B cell (primary cell): ENCODE measurements at places on chromosomes 16 and 17.
A peak's percentile ranks its signal among the peaks of the same experiment; 100 is the strongest.

DNA sequence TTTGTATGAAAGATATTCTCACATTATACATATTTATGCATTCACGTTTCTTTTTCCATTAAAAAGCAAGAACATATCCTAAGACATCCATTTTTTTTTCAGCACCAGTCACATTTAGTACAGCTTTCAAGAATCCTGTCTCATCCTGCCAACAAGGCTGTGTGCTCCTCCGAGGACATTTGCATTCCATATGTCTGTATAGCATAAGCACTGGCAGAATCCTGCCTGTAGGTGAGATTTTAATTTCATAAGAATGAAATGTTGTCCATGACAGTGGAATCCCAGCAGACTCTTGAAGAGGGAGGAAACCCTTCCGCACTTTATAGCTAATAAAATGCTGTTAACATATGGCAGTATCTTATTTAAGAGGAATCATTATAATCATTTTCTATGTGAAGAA is 2.9 kb upstream of the PMP22 start:
- no peak for DNase-seq

DNA sequence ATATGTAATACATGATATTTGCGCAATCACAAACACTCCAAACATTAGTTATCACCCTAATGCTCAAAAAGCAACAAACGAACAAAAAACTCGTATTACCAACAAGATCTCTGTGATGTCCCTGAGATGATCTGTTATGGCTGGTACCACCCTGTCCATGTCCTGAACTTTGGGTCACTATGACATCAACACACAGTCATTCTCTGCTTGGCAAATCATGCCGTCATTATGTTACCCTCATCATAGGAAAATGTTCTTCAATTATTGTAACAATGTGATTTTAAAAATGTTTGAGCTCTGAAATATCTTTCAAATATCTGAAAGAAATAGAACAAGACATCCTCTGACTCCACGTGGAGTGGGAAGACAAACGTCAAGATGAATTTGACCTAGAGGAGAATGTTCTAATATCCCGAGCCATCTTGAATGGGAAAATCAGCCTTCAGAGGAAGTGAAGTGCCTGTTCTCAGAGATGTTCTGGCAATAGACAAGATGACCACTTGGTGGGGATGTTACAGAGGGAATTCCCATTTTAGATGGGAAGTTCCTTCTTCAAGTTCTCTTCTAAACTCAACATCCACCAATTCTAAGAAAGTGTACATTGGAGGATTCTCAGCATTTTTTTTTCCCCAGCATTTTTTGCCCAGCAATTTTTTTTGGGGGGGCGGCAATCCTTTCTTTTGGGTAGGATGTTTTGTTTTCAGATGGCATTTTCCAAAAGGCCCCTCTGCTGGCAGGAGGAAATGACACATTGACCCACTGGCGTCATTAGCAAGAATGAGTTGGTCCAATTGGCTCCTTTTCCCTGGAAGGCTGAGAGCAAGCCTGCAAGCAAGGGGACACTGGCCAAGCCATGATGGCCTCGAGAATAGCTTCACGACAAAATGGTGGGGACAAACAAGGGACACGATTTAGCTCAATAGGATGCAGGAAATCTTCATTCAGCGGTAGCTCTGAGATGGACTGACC is 3.7 kb upstream of the HSD17B2 start:
- DNase-seq, result no peak

- DNase-seq, result no peak
Observed at GRCh38 chr17:13510062-13510461, 91.7 kb downstream of the HS3ST3A1 start.

DNA sequence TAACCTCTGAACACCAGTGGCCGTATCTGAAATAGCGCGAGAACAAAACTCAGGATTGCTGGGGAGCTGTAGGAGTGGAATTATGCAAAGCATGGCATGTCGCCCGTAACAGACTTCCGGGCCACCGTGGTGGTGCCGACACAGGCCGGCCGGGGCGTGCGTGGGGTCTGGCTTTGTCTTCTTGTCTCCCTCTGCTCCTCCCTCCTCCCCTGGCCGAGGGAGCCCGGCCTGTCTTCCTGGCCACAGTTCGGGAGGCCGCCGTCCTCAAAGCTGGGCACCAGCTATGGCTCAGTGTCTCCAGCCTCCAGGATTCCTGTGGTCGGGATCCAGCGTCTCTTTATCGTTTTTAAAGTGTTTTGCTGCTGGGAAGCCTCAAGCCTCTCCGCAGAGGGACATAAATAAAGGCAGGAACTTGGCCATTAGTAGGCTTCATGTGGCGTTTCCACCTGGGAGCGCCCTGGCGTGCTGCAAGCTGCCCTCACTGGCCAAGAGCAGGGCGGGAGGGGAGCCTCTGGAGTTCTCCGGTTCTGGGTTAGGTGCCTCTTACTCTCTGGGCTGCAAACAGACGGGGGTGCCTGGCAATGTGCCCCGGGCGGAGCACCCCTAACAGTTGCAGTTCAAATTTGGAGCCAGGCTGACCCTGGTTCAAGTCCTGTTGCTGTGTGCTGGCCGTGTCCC is 22.0 kb upstream of the NPTX1 start:
- no peak for DNase-seq

DNA sequence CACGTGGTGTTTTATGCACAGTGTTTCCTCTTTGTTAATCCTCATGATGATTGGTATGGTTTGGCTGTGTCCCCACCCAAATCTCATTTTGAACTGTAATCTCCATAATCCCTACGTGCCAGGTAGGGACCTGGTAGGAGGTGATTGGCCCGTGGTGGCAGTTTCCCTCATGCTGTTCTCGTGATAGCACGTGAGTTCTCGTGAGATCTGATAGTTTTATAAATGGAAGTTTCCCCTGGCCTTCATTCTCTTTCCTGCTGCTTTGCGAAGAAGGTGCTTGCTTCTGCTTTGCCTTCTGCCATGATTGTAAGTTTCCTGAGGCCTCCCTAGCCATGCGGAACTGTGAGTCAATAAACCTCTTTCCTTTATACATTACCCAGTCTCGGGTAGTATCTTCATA is 115.8 kb downstream of the WWOX start:
- no peak for DNase-seq

DNA sequence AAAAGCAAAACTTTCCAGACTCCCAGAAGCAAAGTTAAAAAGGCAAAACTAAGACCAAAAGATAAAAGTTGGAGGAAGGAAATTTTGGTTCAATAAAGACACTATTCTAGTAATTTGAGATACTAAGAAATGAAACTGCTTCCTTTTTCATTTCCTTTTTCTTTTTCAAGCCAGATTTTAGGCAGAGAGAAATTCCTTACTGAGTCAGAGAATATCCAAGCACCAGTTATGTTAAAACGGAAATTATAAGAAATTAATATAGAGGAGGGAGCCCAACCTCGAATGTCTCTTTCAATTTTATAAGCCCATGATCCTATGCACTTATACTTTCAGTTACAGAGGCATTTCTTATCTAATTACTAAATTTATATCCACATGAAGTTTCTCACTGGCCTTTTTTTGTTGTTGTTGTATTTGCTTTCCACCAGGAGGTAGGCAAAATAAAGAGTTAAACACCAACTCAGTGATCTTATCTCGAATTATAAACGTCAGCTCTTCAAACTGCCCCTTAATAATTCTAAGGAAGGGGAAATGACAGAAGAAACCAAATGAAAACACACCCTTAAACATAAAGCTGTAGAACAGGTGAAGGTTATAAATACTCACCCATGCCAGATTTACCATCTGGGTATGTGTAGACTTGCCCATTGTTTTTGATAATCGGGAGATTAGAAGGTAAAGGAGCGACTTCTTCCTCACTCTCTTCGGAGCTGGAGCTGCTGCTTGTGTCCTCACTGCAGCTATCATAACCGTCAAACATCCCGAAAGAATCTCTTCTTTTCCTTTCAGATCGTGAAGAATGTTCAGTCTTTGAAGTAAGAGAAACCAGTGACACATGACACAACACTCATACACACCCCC is 35.2 kb downstream of the MBTD1 start:
- no peak for DNase-seq

- no peak for DNase-seq
Observed at GRCh38 chr17:41914358-41914766, 4.4 kb downstream of the ACLY start.

DNA sequence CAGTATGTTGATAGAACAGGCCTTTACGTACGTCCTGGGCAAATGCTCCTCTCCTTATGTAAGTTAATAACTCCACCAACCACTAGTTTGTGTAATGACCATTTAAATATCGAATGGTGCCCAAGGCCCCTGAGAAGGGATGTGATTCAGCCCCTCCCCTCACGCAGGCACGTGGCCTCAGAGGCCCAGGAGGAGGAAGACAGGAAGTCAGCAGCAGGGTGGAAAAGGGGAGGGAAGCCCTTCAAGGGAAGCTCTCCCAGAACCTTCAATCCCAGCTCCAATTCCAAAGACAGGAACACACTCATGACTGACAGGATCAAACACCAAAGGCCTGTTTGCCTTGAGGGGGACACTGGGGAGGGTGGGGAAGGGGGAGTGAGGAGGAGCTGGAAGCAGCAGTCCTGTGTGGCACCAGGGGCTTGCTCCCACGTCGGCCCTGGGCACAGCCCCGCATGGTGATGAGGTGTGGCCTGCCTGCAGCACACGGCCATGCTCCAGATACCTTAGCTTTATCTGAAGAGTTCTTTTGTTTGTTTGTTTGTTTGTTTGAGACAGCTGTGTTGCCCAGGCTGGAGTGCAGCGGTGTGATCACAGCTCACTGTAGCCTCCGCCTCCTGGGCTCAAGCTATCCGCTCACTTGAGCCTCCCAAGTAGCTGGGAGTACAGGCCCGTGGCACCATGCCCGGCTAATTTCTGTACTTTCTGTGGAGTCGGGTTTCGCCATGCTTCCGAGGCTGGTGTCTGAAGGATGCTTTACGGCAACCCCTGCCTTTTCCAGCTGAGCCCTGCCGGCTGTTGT is 105.0 kb downstream of the ZNF778 start:
- no peak for DNase-seq

GRCh38 chr16:12976936-12977335 is 75.5 kb downstream of the SHISA9 start:
- DNase-seq, result no peak

DNA sequence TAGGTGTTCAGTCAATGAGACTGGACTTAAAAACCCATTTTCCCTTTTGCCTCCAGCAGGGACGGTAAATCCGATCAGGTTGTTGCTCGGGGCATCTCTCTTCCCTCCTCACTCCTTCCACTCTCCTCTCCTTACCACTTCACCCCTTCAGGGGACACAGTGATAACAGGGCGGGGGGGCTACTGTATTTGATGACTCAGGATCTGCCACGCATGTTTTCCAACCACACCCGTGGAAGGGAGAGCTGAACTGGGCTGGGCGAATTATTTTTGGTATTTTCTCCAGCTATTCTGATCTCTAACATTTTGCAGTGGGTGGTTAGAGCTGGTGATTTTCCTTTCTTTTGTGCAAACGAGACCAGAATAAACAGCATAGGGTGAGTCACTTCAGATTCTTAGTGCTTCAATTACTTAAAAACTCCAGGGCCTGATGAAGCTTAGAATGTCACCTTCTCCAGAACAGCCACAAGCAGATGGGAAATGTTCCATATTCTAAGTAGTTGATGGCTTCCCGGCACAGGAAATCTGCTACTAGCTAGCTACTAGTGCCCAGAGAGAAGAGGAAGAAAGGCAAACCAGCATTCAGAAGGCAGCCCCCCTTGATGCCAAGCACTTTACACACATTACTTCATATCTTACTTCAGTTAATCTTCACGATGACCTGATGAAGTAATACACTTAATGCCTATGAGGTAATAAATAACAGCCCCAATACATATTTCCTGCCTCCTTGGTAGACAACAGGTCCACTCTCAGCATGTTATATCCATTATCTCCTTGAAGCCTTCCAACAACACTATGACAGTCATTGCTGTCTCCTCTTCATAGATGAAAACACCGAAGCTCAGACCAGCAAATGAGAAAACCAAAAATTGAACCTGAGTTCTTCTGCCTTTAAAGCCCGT is 74.1 kb downstream of the ASIC2 start:
- no peak for DNase-seq

DNA sequence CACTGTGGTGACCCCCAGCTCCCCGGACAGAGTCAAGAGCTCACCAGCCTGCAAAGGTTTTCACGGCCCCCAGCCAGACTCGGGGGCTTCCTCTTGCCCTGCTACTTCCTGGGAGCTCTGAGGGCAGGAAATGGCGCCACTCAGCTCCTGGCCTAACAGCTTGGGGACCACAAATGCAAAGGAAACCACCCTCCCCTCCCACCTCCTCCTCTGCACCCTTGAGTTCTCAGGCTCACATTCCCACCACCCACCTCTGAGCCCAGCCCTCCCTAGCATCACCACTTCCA is 375 bp upstream of the SPN start:
- DNase-seq, result peak; percentile 43

DNA sequence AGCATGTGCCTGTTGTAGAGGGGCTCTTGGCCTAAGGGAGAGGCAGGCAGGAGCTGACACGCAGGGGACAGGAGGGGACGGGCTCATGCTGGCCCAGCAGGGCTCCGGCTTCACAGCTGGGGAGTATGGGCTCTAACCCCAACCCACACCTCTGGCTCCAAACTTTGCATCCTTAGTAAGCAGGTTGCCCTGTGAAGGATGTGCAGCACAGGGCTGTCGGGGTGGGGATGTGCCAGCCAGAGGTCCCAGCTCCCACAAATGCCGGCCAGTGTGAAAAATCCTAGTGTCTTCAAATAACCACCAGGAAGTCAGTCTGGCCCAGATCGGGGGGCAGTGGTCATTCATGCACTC is 14.0 kb upstream of the FAM83G start:
- DNase-seq, result no peak

DNA sequence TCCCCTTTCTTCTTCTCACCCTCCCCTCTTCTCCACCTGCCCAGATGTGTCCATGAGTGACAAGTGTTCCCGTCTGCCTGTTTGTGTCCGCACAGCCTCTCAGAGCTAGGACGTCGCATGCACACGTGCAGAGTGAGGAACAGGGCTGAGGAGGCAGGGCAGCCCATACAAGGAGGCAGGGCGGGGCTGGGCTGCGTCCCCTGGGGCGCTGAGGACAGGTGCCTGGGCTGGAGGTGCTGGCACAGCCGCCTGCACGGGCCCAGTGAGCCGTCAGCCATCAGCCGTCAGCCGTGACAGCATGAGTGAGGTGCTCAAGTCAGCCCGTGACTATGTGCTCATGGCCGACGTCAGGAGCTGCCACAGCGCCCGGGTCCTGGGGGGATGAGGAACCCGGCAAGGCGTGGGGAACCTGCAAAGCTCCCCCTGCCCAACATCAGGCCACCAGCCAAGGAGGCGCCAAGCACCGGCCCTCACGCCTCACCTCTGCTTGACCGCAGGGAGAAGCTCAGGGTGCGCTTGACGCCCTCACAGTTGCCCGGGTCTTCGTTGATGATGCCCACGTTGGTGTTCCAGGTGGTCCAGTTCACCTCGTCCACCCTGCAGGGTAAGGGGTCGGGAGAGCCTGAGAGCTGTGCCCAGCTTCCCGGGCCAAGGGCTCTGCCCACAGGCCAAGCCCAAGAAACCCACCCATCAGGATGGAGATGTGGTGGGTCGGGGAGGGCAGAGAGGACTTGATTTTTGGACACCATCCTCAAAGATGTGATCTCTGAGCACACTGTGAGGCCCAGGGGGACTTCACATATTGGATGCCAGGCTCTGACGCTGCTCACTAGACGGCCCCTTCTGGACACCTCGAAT is 13.7 kb upstream of the TRPV3 start:
- DNase-seq, result peak; percentile 48

- no peak for DNase-seq
Observed at GRCh38 chr17:72903522-72903921, 189.0 kb downstream of the SLC39A11 start.
